Activated T-helper 1 cell treated with anti-CD3 and anti-CD28 coated beads, Interleukin-2, amount 50 U/mL, for 16 hours (primary cell): ENCODE measurements at places on chromosomes 1 and 21.

GRCh38 chr1:23574265-23574754 lies 15.0 kb upstream of the ID3 start:
- DNase-seq: no peak

DNA sequence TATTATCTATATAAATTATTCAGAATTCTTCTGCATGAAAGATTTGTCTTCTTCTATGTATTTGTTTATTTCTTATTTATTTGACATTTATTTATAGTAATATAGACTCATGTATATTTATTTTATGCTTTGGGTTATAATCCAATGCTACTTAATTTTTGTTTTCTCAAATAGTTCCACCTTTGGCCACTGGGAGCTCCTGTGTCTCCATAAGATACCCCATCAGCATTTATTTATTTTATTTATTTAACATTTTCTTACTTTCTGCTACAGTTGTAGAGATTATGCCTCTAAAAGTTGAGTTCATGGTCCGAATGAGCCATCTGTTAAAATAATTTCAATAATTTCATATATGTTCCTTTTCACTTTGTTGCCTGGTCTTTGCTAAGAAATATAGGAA lies 289.4 kb downstream of the ADGRL2 start:
- DNase-seq: no peak

DNA sequence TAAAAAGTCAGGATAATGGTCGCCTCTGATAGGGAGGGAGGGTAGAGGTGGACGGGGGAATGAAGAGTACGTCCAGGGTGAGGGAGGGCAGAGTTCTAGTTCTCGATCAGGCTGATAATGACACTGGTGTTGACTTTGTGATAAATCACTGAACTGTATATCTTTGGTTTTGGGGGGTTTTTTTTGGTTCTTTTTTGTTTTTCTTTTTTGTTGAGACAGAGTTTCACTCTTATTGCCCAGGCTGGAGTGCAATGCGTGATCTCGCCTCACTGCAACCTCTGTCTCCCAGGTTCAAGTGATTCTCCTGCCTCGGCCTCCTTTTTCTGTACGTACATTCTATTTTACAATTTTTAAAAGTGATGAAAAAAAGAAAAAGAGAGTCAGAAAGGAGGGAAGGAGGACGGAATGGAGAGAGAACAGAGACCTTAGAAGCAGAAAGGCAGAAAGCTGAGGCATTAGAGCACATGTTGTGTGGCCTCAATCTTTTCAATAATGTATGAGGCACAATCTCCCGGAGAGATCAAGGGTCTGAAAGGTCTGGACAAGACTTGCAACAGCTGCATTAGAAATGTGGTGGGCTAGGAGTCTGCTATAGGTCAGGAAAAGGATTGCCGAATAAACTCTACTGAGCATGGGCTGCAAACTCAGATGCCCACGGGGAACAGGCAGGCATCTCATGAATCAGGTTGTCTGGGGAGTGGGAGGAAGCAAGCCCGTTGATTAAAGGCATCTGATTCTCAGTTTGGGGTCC lies 174.8 kb downstream of the TOMM20 start:
- DNase-seq: no peak

DNA sequence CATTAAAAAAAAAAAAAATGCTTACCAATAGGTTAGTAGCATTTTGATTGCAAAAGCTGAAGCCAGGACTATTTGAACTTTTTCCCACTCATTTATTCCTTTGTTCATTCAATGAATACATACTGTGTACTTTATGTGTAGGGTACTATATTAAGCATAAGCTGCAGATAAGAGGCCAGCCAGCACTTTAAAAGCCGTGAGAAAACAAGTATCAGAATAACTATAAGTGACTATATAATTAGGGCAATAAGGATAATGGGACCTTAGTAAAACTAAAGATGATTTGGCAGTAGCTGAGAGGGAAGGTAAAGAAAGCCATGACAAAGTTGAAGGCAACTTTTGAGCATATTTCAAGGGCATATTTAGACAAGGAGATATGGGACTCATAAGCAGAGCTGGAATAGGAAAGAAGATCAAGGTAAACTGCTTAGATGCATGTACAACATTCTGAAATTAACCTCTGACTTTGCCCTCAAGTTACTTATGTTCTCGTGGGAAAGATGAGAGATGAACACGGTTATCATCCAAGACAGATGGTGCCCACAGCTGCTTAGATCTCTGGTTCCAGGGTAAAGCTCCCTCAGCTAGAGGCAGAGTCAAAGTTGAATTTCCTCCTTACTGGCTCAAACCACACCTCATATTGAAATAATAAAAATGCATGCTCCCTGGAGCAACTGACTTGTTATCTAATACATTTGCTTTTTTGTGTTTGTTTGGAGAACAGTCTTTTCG lies 44.0 kb upstream of the FMO2 start:
- DNase-seq: no peak

- no peak for DNase-seq
Observed at GRCh38 chr1:205072881-205073280, 11.4 kb downstream of the TMEM81 start.

- no peak for DNase-seq
Observed at GRCh38 chr1:212862111-212862690, 4.1 kb downstream of the FLVCR1 start.

DNA sequence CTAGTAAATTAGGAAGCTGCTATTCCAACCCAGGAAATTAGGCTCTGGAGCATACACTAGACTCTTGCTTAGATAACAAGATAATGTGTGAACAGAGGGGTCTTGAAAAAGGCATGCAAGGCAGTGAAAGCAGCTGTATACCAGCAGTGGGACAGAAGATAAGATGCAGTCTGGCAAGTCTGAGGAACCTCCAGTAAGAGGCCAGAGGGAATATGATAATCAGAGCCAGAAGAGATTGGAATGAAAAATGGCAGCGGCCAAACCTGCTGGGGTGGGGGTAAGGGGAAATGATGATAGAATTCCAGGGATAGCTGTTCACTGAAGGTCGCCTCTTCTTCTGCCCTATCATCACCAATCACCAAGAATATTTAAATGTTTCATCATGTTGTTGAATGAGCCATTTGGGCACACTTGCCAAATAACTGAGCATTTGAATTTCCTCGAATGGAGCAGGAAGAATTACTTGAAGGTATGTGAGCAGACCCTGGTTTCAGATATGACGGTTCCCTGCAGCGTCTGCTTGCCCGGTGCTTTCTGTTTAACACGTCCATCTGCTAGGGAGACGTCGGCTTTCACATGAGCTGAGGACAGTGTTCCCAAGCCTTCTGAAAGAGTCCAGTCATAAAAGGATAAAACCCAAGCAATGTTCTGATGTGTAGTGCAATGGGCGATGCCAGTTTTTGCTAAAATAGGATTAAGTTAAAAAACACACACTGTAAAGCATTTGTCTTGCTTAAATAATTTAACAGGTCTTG lies 173.3 kb downstream of the RWDD3 start:
- no peak for DNase-seq

DNA sequence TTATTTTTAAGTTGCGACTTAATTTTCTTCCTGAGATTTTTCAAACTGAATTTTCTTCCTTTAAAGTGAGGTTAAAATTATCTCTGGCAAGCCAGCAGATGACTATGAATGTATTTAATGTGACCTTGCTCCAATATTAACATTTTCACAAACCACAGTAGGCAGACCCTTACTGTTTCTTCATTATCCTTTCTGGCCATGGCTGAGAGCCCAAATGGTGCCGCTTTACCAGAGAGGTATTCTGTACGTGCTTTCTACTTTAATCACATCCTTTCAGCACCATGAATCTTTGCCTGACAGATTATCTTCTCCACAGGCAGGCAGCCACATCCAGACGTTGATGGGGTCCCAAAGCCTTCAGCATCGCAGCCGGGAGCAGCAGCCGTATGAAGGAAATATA lies 129.6 kb downstream of the LRRC40 start:
- DNase-seq: no peak

- no peak for DNase-seq
Observed at GRCh38 chr1:2803931-2804627, 2.6 kb upstream of the TTC34 start.

- DNase-seq: no peak
Observed at GRCh38 chr1:230498704-230499103, 72.6 kb upstream of the PGBD5 start.
